ENCODE measurements at places on chromosomes 6 and 20.

DNA sequence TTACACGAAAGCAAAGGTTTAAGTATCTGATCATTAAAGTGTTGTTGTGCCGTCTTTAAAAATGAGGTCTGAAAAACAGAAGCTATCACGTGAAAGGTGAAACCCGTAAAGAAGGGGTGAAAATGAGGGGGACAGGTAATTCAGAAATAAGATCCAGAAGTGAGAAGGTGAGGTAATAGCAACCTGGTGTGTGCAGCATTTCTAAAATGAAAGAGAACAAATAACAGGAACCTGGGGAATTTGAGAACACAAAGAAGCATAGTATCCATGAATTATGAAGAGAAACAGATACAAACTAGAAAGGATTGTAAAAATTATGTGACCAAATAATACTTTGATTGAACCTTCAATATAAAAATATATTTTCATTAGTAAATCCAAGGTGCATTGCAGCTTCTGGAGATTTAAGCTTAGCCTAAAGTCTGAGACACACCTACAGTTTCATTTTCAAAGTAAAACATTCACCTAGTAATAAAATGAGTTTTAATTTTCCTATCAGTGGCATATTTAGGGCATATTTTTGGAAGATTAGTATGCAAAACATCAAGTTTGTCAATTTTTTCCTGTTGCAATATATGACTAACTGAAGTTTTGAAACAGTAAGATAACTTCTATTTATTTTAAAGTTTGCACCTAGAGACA, 1.4 kb downstream of the HEY2 start:
- DNase-seq = no peak

DNA sequence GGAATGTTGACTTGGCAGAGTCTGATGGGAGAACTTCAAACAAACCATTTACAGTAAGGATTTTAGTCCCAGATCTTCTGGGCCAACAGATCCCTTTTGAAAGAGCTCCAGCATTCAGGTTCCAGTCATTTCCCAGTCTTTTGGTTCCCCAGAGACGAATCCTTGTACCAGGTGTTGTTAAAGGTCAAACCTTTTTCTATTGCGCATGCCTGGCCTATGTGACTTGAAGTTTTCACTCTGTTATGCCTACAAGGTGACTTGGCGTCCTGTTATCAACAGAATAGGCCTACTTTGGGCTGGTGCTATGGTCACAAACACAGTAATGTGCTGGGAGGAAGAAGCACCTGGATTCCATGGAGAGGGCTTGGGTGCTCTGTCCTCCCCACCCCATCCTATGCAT, 52.3 kb downstream of the PXDC1 start:
- DNase-seq = no peak

DNA sequence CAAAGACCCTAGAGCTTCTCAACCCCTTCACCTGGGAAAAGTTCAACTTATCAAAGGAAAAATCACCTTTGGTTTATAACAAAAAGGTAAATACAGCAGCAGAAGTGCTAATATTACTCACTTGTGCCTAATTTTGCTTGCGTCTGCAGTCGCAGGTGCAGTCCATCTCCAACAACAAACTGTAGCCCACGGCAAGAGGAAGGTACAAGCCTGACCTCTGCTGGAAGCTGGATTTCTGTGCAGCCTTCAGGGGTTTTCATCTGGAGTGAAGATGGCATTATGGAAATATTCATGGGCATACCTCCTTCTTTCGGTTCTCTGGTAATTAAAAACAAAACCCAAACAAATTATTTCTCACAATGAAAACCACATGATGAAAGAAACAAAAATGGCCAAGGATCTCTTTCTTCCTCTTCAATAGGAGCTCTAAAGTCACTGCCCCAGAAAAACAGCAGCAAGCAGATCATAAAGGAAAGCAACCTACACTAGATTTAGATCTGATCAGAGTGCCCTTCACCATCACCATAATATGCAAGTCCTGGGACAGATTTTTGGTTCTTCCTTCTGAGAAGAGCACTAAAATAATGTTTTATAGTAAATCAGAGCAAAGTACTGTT, 7.8 kb downstream of the UBE3D start:
- DNase-seq = peak; percentile 44

DNA sequence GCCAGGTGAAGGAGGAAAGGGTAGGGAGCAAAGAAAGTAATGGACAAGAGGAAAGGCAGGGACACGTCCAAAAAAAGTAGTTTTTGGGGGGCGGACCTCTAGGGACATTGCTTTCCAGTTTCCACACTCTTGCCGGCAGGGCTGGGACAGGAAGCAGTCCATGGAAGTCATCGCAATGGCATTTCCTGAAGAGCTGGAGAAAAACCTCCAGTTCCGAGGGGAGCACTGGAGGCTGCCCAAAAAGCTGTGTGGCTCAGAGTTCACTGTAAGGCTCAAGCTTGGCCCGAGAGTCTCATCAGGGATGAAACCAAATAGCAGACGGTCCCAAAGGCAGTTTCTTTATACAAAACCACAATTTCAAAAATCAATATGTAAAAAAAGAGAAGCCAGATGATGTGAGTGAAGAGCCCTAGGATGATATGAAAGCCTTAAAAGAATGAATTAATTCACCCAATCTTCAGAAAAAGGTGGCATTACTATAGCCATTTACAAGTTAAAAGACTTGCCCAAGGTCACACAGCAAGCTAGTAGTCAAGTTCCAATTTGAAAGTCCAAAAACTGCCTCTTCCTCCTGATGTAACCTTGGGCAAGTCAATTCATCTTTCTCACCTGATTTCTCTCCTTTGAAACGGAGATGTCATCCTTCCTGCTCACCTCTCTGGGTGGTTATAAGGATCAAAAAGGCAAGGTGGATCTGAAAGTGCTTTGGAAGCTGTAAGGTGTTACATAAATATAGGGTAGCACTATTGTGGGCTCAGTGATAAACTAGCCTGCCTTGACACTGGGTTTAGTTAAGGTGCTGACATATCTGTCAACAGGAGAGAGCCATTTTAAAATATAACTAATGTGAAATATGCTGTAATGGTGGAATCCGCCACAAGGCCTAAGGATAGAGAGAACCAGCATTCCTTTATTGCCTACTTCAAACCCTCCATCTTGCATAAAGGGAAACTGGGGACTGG, 9.1 kb downstream of the BCL2L1 start:
- DNase-seq = peak; percentile 80

DNA sequence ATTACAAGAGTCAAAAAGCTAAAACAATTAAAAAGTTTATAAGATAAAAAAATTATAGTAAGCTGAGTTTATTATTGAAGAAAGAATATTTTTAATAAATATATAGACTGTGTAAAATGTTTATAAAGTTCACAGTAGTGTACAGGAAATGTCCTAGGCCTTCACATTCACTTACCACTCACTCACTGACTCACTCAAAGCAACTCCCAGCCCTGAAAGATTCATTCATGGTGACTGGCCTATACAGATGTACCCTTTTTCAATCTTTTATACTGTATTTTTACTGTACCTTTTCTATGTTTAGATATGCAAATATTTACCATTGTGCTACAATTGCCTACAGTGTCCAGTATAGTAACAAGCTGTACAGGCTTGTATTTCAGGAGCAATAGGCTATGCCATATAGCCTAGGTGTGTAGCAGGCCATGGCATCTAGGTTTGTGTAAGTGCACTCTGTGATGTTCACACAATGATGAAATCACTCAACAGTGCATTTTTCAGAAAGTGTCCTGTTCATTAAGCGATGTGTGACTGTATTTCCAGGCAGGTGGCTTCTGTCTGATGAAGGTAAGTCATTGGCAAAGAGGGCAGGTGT, 130.2 kb downstream of the BTBD3 start:
- DNase-seq = no peak

- no peak for DNase-seq
These were observed 33.9 kb downstream of the EDN1 start for GRCh38 chr6:12324099-12324498.

DNA sequence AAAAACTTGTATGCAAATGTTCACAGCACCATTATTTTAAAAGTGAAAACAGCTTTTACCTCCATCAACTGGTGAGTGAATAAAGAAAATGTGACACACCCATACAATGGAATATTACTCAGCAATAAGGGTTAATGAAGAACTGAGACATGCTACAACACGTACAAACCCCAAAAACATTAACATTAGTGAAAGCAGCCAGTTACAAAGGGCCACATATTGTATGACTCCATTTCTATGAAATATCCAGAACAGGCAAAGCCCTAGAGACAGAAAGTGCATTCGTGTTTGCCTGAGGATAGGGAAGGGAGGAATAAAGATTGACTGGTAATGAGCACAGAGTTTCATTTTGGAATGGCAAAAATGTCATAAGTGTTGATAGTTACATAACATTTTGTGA, 21.5 kb downstream of the EPM2A start:
- no peak for DNase-seq

DNA sequence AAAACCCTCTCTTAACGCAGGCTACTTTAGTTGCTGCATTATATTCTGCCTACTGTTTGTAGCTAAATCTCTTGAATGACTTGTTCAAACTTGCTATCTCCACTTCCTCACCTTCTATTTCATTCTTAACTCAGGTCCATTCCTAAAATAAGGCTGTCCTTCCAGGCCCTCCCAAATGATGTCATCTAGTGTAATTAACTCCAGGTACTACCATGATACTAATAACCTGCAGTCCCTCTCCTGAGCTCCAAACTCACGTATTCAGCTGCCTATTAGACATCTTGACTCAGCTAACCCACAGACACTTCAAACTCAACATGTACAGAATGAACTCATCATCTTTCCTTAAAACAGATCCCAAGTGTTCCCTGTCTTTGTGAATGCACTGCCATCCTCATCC, 10.5 kb upstream of the TOP1 start:
- DNase-seq = no peak

DNA sequence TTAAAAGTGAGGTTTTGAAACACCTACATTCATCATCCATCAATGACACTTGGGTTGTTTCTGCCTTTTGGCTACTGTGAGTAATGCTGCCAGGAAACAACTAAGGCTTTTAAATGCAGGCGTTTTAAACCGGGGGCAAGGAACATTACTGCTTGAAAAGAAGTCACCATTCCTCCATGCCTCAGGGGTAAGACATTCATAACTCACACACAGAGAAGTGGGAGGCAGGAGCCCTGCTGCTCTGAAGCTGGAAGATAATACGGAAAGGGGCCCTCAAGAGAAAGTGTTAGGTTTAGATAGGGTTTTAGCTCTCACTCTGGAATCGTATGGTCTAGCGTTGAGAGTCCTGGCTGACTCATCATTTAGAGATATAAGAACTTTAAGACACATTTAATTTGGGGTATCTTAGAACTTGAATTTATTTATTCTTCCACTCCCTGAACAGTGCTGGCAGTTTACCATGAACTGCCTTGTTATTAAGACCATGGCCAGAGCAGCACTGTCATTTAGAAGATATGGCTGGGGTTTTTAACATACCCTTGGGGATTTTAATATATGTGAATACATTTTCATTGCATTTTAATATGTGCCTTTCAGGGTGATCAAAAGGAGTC, 1.8 kb downstream of the TUBB1 start:
- DNase-seq = no peak

- no peak for DNase-seq
These were observed 232.6 kb downstream of the PLCB1 start for GRCh38 chr20:8364734-8365078.

DNA sequence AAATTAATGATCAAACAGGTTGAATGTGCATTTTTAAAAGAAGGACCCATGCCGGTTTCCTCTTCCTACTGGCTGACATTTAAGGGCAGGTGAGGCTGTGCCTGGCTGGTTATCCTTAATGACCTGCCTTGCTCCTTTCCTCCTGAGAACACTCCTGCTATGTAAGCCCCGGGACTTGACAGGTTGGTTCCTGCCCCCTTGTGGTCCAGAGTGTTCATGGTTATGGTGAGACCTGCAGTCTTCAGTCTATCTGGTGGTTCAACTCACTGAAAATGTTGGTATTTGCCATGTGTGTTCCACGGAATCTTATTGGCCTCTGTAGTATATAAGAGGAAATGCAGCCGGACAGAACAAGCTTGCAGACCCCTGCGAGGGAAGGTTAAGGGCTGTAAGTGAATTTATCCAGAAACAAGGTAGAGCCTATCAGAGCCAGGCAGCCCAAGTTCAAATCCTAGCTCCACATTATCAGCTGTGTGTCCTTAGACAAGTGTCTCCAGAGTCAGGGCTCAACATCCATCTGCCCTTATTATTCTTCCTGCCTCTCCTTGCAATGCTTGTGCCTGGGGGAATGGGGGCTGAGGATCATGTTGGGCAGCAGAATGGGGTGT, 5.2 kb upstream of the BPIFA3 start:
- no peak for DNase-seq
